CD4-positive, alpha-beta T cell treated with Interleukin-17A for 4 hours (primary cell): ENCODE measurements at places on chromosomes 2 and 18.

DNA sequence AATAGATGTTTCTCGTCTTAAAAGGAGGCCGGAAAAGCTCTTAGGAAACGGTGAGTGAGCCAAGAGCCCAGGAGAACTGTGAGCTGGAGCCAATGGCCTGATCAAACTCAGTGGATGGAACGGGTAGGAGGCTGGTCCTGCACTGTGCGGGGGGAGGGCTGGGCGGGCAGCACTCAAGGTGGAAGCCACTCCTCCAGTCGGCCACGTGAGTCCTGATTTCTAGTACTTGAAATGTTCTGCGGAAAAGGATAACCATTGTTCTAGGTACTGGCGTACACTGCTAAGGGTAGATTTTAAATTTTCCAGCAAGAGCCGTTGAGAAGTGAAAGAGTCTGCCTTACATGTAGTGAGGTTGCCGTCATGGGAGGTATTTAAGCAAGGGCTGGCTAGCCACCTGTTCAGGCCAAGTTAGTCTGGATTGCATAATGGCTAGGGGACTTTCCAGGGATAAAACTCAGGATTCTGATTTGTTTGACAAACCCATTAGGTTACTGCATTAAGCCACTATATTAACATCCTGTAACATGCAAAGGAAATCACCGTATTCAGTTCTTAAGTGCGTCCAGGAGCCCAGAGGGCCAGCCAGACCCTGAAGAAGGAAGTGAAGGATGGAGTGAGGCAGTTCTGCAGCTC is 51.3 kb upstream of the ODC1 start:
- no peak for DNase-seq

- DNase-seq = no peak
These were observed 13.5 kb downstream of the SIX3 start for GRCh38 chr2:44954889-44955592.

DNA sequence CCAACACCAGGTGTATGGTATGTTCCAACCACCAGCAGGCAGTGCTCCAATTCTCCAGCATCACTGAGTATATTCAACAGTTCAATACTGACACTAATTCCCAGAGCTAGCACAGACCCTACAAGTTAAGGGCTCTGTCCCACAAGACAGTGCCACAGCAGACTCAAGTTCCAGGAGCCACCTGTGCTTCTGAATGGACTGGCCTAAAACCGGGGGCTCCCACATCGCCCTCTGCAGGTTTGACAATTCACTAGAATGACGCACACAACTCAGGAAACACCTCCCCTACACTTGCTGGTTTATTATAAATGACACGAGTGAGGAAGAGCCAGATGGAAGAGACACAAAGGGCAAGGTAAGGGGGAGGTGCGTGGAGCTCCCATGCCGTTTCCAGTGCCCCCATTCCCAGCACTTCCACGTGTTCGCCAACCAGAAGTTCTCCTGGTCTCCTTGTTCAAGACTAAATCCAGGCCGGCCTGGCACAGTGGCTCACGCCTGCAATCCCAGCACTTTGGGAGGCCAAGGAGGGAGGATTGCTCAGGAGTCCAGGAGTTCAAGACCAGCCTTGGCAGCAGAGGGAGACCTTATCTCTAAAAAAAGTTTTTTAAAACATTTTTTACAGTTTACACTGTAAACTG is 12.2 kb upstream of the ATP6V1B1 start:
- no peak for DNase-seq

GRCh38 chr18:59577386-59577655 is 119.9 kb downstream of the CCBE1 start:
- no peak for DNase-seq
